GM23338 (cell line): ENCODE measurements at places on chromosomes 7 and 10.

GRCh38 chr7:91852263-91852741 is 28.2 kb downstream of the MTERF1 start:
- DNase-seq, result peak; percentile 66

GRCh38 chr7:75817116-75817515 is 3.5 kb upstream of the CCL24 start:
- DNase-seq, result no peak

DNA sequence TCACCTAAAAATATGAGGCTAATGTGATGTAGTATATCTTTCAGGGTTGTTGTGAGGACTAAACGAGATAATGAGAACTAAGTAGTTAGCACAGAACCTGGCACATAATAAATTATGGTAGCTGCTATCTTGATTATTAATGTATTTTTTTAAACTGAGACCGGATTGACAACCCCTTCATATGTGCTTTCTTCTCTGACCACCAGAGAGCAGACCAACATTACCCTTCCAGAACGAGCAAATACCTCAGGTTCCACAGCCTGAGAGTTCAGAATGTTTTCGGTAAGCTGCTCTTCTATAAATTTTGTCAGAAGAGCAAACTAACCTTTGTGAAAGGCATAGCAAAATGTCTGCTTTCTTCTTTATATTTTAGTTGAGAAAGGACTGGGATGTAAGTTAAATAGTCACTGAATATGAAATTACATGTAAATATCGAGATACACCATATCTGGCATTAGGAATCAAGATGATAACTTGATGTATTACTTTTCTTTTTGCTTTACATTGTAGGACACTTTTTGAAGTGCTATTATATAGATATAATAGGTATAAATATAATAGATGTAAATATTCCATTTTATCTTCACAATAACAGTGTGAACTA is 13.6 kb upstream of the BPGM start:
- DNase-seq, result peak; percentile 76

GRCh38 chr10:96986200-96986856 is 154.2 kb downstream of the LCOR start:
- no peak for DNase-seq

GRCh38 chr10:71177651-71178199 is 34.6 kb upstream of the UNC5B start:
- no peak for DNase-seq

DNA sequence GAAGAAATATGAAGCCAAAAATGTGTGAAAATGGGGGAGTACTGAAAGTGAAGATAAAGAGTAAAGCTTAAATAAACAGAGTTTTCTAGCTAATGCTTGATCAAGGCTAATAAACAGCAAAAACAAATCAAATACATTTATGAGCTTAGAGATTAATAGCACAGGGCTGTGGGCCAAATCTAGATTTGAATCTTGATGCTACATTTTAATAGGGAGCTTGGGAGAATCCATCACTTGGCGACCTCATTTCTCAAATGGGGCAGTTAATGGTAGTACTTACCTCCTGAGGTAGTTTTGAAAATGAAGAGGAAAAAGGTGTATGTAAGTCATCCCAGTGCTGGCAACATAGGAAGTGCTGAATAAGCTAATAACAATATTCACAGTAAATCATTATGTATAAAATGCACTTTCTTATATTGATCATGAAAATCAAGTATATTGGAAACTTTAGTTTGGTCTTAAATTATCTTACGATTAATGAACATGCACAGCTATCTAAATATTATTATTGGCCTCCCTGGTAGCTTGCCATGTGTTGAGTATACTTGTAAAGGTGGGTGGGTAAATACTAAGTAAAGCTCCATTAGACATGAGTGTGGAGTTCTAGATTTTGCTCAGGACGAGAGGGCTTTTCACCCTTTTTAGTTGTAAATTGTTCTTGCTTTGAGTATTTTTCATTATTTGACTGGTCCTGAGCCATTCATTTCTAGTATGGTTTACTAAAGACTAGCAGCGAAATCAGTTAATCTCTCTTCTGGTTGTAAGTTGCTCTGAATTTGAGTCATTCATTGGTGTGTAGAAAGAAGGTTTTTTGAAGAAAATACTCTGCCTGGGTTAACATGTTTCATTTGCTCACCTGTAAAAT is 5.1 kb downstream of the BICC1 start:
- no peak for DNase-seq

- no peak for DNase-seq
Observed at GRCh38 chr7:157444011-157444842, 107.4 kb downstream of the DNAJB6 start.

- no peak for DNase-seq
Observed at GRCh38 chr7:66741-67140, 125.6 kb upstream of the FAM20C start.

DNA sequence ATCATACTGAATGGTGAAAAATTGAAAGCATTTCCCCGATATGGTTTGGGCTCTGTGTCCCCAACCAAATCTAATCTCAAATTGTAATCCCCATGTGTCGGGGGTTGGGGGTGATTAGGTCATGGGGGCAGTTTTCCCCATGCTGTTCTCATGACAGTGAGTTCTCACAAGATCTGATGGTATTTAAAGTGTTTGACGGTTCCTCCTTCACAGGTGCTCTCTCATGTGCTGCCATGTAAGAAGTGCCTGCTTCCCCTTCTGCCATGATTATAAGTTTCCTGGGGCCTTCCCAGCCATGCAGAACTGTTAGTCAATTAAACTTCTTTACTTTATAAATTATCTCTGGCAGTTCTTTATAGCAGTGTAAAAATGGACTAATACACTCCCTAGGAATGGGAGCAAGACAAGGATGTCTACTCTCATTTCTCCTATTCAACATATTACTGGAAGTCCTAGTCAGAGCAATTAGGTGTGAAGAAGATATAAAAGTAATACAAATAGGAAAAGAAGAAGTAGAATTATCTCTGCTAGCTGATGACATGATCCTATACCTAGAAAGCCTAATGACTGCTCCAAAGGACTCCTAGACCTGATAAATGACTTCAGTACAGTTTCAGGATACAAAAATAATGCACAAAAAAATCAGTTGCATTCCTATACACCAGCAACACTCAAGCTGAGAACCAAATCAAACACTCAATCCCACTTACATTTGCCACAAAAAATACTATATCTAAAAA is 260.6 kb downstream of the RNLS start:
- DNase-seq, result no peak

- no peak for DNase-seq
Observed at GRCh38 chr10:121669028-121669374, 70.8 kb upstream of the FGFR2 start.

DNA sequence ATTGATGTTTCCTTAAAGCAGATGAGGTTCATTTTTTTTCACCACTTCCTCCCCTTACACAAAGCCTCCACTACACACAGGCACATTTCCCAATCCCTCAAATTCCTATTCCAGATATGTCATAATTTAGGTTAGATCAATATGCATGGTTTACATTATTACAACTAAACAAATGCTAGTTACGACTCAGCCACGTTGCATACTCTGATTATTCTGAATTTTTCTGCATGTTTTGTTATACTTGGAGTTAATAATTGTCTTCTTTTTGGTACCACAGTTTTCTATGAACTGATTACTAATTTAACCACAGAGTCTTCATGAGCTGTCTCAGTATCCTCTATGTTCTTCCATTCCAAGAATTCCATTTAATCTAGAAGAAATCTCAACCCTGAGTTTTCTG is 4.4 kb upstream of the BICC1 start:
- no peak for DNase-seq

DNA sequence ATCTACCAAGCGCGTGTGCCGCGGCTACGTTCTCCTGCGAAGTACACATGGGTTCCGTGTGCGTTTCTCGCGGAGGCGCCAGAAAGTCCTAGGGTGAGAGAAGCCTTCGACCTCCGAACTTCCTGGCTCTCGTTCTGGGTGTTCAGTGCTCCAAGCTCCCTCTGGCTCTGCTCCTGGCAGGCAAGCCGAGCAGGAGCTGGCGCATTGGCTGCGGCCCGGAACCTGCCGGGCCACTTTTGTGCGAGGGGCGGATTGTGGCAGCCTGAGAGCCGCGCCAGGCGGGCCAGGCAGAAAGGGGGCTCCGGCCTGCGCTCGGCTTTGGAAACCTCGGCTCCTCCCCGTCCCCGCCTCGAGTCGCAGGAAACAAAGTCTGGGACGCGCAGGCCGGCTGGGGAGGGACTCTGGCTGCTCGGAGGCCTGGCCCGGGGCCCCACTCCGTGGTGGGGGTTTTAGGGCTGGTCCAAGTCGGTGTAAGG is 9.6 kb downstream of the EMX2 start:
- peak; percentile 67 for DNase-seq

- DNase-seq, result no peak
Observed at GRCh38 chr10:665579-666091, 23.8 kb downstream of the DIP2C start.

GRCh38 chr10:26368463-26368862 is 69.7 kb upstream of the APBB1IP start:
- DNase-seq, result no peak

GRCh38 chr10:99994801-99995200 is 14.9 kb downstream of the DNMBP start:
- DNase-seq, result no peak

- DNase-seq, result no peak
Observed at GRCh38 chr10:102322914-102323313, 72.6 kb upstream of the NFKB2 start.

- no peak for DNase-seq
Observed at GRCh38 chr10:77285529-77286182, 352.0 kb downstream of the KCNMA1 start.

DNA sequence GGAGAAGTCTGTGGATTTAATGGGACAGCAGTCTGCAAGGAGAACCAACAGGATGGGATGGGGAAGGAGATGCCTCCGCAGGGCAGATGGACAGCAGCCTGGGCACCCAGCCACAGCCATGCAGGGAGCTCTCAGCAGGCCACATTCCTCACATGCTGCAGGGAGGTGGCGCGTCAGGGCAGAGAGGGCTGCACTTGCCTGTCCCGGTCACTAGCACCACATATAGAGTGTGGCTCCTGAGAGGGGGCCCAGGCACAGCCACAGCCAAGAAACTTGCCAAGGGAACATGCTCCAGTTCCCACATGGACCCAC is 86.8 kb upstream of the ZMIZ1 start:
- no peak for DNase-seq

DNA sequence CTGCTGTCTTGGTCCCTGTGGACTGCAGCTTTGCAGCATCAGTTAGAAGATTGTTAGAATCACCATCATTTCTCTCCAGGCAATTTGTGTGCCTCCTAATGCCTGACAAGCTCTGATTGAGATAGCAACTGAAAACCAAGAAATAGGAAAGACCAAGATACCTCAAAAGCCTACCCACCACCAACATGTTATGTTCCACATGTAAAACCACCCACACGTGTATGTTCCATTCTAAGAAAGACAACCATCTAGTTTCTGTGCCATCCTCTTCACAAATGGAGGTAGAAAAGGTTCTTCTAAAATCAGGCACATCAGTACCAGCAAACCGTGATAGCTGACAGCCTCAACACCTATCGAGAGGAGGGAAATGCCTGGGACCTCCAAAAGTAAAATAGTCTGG is 46.9 kb downstream of the TASOR2 start:
- DNase-seq, result no peak

- DNase-seq, result peak; percentile 62
Observed at GRCh38 chr10:132984801-132985545, 42.6 kb upstream of the CFAP46 start.

- no peak for DNase-seq
Observed at GRCh38 chr7:137204246-137204645, 139.3 kb downstream of the PTN start.

GRCh38 chr10:82397854-82398253 is 522.9 kb downstream of the NRG3 start:
- peak; percentile 32 for DNase-seq

GRCh38 chr7:108190891-108191290 is 60.7 kb upstream of the LAMB4 start:
- DNase-seq, result no peak

GRCh38 chr7:116836048-116836447 is 26.3 kb upstream of the CAPZA2 start:
- no peak for DNase-seq

- no peak for DNase-seq
Observed at GRCh38 chr7:41134300-41135255, 568.3 kb downstream of the INHBA start.

DNA sequence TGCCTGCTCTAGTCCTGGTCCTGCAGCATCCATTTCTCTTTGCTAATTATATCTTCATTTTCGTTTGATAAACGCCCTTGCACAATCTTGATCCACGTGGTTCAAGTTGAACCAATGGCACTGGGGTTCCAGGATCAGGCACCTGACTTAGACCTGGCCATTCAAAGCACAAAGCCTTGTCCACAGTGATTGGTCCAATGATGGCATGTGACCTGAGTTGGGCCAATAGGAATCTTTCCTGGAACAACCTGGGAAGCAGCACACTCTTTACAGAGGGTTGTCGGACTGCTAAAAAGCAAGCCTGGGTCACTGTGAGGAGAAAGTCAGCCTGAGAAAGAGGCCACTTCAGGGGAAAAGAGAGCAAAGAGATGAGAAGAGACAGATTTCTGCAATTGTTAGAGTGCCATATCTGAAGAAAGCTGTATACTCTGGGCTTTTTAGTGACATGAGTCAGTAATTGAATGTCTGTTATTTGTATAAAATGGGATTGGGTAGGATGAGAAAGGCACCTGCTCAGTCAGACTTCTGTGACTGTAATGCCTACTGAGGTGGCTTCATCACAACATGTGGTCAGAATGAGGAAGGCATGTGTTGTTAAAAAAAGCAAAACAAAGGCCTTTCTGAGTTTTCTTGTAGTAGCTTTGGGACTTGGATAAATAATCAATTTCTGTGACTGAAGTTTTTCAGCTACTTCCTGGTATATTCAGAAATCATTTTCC is 4.4 kb upstream of the STEAP4 start:
- no peak for DNase-seq

DNA sequence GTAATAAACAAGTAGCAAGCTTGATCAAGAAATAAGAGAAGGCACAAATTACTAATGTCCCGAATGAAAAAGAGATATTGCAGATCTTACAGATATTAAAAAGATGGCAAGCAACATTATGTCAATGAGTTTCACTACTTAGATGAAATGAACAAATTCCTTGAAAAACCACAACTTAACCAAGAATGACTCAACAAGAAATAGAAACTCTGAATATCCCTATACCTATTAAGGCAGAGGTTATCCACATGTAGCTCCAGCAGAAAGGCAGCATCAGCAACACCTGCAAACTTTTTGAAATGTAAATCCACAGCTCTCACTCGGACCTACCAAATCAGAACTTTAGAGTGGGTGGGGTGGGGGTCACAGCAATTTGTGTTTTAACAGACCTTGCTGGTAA is 33.6 kb downstream of the PDE1C start:
- DNase-seq, result no peak

DNA sequence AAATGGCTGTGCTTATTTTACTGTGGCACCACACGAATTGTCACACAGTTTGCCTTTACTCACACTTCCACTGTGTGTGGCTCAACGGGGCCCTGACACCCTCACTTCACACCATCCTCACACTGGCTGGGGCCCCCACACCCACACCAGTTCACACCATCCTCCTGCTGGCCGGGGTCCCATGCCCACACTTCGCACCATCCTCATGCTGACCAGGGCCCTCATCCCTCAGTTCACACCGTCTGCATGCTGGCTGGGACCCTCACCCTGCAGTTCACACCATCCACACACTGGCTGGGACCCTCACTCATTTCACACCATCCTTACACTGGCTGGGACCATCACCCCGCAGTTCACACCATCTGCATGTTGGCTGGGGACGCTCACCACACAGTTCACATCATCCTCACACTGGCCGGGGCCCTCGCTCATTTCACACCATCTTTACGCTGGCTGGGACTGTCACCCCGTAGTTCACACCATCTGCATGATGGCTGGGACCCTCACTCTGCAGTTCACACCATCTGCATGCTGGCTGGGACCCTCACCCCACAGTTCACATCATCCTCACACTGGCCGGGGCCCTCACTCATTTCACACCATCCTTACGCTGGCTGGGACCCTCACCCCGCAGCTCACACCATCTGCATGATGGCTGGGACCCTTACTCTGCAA is 36.0 kb downstream of the BRI3 start:
- DNase-seq, result no peak
